CD4-positive, alpha-beta T cell treated with Interleukin-10 for 1 hour (primary cell): ENCODE measurements at places on chromosomes 6 and 20.

GRCh38 chr20:53150532-53150931 is 178.4 kb downstream of the TSHZ2 start:
- DNase-seq, result no peak

GRCh38 chr6:47357827-47358226 is 48.1 kb upstream of the TNFRSF21 start:
- DNase-seq, result no peak

DNA sequence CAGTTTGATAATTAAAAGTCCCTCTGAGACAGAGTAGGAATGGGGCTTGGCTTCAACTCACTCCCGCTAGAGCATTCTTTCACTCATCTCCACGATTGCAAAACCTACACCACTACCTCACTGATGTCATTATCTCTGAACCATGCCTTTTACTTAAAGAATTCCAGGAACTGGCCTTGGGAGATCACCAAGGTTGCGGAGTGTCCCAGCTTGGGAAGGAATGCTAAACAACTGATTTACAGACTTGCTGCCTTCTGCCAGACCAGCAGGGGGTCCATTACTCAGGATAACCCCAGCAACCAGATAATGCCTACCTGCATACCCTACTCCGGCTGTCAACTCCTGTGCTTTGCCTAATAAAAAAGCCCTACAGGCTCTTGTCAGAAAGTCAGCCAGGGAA is 102.2 kb upstream of the RALGAPA2 start:
- DNase-seq, result no peak

DNA sequence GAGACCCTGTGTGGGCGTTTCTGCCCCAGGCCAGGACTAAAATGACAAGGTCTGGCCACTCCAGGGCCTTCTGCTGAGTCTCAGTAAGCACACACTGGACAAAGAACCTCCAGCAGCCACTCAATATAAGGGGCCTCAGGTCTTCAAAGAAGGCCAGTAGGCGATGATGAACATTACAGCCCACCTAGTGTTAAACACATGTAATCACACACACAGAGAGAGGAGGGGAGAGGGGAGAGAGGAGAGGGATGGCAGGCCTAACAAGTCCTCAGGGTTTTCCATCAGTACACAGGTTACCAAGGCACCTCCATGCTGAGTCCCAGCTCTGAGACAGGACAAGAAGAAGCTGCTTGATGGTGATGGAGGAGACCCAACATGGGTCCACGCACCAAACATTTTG is 325.6 kb downstream of the PTPRT start:
- no peak for DNase-seq

GRCh38 chr6:169881398-169881797 is 130.0 kb downstream of the ERMARD start:
- DNase-seq, result no peak

GRCh38 chr6:141552463-141552862 is 580.3 kb upstream of the GJE1 start:
- DNase-seq, result no peak

DNA sequence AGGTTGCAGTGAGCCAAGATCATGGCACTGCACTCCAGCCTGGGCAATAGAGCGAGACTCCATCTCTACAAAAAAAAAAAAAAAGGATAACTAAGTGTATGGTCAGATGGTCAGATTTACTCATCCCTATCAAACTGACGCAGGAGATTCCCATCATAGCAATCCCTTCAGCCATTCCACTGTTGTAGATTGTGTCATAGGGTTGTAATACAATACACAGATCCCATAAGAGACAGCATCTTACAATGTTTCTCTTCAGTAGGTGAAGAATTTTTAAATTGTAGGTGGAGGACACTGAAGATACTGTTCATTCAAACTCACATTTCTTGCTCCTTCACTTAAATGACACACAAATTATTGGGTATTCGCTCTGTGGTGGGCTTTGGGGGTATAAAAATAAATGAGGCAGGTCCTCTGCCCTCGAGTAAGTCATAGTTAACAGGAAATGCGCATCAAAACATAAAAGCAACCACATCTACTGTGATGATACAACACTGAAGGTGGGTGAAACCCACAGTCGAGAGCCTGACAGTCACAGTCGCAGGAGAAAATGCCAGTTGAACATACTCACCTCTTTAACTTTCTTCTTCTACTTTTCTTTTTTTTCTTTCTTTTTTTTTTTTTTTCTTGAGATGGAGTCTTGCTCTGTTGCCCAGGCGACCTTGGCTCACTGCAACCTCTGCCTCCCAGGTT is 205.5 kb downstream of the ZNF217 start:
- peak; percentile 36 for DNase-seq

- no peak for DNase-seq
These were observed 3.9 kb downstream of the SLC29A1 start for GRCh38 chr6:44227148-44227793.

DNA sequence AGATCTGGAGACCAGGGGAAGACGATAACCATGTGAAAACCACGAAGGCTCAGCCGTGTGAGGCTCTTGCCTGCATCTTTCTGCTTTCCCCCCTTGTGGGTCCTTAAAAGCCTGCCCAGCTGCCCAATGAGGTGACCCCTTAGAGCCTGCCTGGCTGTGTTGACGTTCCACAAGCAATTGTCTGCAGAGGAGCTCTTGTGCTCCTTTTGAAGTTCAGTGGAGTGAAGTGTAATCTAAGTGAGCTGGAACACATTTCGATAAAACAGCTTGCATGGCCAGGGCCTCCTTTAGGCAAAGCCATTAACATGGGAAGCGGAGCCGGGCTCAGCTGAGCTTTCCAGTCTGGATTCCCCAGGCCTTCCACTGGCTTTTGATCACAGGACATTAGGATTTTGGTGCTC is 27.3 kb upstream of the TCP11 start:
- DNase-seq, result no peak

DNA sequence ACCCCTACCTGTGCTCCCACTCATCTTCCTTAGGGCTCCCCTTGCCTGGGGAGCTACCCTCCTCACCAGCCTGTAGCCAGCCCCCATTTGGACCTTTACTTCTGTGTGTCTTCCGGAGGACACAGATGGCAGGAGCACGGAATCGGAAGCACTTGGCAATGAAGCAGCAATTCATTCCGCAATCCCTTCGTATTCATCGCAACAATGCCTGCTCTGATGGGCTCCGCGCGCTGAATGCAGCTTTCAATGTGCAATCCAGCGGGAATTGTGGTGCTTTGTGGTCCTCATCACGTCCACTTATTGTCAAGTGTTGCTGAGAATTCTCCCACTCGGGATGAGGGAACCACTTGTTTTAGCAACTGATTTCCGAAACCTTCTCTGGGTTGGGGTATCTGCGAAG is 336.0 kb downstream of the DHX35 start:
- DNase-seq, result no peak

DNA sequence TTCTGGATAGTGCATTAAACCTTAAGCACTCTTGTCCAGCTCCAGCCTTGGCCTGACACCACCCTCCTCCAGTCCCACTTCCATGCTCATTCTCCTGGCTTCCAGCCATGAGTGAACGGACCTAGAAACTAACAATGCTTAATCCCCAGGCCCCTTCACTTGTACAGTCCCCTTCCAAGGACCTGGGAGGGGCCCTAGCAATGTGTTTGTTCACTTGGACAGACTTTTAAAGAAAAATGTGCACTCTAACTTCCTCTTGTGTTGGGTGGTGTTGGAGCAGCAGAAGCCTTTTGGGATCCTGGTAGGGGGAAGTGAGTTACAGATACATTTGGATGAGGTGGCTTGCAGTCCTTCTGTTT is 48.9 kb upstream of the CCN6 start:
- no peak for DNase-seq

GRCh38 chr6:158978757-158979156 is 21.2 kb downstream of the RSPH3 start:
- no peak for DNase-seq

- no peak for DNase-seq
These were observed 84.9 kb upstream of the NAA20 start for GRCh38 chr20:19932170-19932667.

- DNase-seq, result no peak
These were observed 26.7 kb downstream of the SAYSD1 start for GRCh38 chr6:39088331-39088730.

DNA sequence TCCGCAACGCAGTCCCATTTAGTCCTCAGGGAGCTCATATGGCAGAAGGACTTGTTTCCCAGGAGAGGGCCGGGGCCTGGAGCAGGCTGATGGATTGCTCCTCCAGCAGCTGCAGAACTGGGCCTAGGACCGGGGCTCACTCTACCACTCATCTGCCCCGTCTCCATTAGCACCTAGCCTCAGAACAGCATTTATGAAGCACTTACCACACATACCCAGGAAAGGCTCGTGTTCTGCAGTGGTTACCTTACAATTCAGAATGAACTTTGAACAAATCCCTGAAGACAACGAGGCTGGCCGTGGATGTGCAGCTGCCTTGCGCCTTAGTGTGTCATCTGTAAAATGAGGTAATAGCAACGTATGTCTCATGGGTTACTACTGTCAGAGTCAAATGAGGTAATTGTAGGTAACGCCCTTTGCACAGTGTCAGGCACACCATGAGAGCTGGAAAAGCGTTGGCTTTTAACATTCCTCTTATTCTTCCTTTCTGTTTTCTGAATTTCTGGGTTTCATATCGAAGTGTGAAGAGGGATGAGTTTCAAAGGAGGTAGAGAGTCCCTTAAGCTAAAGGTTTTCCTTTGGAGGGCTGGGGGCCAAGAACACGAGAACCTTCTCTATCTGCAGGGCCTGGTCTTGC is 46.3 kb upstream of the CD93 start:
- no peak for DNase-seq

DNA sequence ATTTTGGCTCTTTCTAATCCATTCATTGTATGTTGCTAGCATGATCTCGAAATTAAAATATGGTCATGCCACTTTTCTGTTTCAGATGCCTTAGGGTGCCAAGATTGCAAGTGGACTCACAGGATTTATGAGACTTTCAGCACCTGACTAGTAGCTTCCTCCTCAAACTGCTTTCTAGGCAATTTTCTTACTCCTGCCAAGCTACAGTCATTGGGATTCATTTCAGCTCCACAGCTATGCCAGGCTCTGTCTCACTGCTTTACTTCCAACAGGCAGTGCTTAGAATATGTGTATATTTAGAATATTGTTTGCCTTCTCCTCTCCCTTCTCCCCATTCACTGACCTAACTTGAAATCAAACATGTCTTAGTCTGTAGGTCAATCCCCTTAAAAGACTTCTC is 681.4 kb downstream of the TENT5A start:
- no peak for DNase-seq

- DNase-seq, result no peak
These were observed 27.3 kb downstream of the CDK5RAP1 start for GRCh38 chr20:33373735-33374605.

GRCh38 chr6:153781306-153781705 is 257.7 kb upstream of the OPRM1 start:
- DNase-seq, result no peak

GRCh38 chr6:6840831-6841291 is 252.3 kb downstream of the LY86 start:
- no peak for DNase-seq

GRCh38 chr6:5192135-5192794 is 68.5 kb downstream of the LYRM4 start:
- DNase-seq, result no peak

DNA sequence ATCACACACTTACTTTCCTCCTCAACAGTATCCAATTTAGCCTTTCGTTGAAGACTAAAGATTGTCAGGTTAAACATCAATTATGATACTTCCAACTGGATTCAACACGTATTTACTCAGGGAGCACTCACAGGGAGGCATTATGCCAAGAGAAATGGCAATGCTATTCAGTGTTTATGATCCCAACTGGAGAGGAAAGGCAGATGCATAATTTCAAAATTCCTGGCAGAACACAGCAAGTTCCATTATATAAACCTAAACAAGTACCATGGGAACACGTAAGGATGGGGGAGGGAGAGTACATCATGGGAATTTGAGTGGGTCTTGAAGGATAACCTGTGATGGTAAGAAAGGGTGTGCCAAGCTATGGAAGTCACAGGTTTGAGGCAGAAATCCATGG is 112.7 kb downstream of the ISM1 start:
- DNase-seq, result no peak

GRCh38 chr20:16314320-16314719 is 258.9 kb downstream of the KIF16B start:
- no peak for DNase-seq

DNA sequence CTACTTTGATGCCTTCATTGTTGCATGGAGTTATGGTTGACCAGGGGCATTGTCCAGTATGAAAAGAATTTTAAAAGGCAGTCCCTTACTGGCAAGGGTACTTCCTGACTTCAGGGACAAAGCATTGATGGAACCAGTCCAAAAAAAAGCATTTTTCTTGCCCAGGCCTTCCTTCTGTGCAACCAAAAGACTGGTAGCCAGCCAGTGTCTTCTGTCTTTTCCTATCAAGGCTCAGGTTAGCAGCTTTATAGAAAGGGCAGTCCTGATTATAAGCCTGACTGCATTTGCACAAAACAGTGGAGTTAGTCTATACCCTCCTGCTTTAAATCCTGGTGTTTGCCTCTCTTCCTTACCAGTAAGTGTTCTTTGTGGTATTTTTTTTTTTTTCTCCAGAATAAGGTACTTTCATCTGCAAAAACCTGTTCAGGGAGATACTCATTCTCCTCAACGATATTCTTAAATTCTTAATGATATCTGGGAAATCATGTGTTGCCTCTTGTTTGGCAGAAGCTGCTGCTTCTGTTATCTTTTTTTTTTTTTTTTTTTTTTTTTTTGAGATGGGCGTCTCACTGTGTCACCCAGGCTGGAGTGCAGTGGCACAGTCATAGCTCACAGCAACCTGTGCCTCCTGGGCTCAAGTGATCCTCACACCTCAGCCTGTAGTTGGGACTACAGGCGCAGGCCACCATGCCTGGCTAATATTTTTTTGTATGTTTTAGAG is 33.9 kb downstream of the SCAF8 start:
- DNase-seq, result no peak

GRCh38 chr6:43489277-43490072 is 12.1 kb downstream of the TJAP1 start:
- DNase-seq, result no peak

- DNase-seq, result no peak
These were observed 32.5 kb downstream of the ADGRG6 start for GRCh38 chr6:142334294-142334693.

DNA sequence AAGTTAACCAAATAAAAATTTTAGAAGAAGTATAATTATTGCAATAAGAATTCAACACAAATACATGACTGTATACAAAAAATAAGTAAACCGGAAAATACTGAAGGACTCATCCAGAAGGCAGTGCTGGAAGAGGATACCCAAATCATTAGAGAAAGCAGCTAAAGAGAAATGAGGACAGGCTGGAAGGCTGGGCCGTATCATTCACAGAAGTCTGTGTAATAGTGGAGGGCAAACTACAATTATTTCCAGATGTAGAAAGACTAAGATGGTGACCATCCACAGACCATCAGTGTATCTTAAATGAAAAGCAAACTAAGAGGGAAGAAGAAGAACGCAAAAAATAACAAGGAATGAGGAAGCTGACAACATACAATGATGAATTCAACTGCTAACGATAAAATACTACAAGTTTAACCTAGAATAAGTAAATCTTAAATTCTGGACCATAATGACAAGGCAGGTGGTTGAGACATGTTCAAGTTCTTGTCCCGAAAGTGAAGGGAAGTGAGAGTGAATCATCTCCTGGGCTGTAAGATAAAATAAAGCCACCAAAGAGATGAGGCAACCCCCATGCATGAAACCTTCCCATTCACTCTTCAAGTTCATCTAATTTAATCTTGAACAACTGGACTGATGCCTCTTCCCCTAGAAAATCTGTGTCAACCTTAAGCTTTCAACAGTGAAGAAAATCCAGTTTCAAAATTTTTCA is 71.5 kb downstream of the SLC23A2 start:
- DNase-seq, result no peak

GRCh38 chr6:99416892-99417767 is 8.0 kb downstream of the PNISR start:
- DNase-seq, result no peak
